ENCODE measurements at places on chromosomes 4 and X.

GRCh38 chr4:75666299-75666698, 6.9 kb downstream of the G3BP2 start:
- no peak for DNase-seq

DNA sequence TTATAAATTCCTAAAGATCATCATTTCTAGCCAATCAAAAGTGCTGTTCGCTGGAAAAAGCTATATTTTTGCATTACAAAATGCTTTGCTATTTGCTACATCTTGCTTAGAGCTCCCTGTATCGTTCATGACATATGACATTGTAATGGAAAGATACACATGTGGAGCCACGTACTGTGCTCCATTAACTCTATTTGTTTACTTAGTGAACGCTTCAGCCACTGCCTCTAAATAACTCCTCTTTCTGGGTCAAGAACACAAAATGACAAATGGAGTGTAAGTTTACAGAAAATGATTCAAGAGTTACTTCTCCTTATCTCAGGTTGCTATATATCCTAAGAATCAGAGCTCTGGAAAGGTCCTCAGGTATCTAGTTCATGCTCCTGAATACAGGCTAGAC, 329.1 kb upstream of the SMIM31 start:
- no peak for DNase-seq

GRCh38 chrX:11953615-11954014, 184.7 kb upstream of the FRMPD4 start:
- peak; percentile 0 for DNase-seq

DNA sequence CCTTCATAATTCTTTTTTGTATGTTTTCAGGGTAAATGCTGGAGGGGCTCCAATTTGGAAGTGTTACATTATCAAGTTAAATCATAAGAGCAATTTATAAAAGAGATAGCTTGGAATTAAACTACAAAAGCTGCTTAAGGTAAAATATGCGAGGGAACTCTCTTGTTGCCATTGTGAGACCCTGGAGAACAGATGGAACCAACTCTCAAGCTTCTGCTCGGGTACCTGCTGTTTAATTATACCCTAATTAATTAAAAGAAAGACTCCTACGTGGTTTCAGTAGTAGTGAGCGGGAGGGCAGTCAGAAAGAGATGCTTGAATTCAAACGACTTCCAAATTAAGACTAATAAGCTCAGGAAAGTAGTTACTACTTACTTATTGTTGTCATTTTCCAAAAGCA, 313.1 kb upstream of the TACR3 start:
- DNase-seq = no peak

GRCh38 chrX:24415921-24416320, 49.2 kb upstream of the PDK3 start:
- DNase-seq = no peak

DNA sequence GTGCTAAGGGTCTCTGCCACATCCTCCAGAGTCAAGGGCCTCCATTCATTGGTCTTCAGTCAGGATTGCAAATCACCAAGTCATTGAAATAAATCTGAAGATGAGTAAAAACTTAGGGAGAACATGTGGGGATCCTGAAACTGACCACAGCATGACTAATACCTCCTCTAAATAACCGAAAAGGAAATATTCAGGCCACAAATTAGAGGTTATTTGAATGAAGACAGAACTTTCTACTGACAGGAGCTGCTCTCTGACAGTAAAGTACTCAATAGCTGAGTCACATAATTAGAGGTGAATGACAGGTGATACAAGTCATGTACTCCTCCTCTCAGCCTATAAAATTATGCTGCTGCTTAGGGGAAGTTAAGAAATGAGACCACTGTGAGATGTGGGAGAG, 240.2 kb upstream of the F9 start:
- no peak for DNase-seq

- no peak for DNase-seq
Observed at GRCh38 chr4:112361181-112361791, 64.1 kb downstream of the ALPK1 start.

GRCh38 chr4:156870131-156870530, 101.5 kb downstream of the PDGFC start:
- DNase-seq = peak; percentile 53

- DNase-seq = peak; percentile 0
Observed at GRCh38 chrX:102067966-102068723, 57.3 kb upstream of the TCEAL2 start.

Measured in fibroblast of gingiva (primary cell).